Stimulated activated CD4-positive, alpha-beta T cell treated with anti-CD3 and anti-CD28 coated beads, Interleukin-15, amount 100 ng/mL, for 1 hour (primary cell): ENCODE measurements at places on chromosomes 12 and 14.

DNA sequence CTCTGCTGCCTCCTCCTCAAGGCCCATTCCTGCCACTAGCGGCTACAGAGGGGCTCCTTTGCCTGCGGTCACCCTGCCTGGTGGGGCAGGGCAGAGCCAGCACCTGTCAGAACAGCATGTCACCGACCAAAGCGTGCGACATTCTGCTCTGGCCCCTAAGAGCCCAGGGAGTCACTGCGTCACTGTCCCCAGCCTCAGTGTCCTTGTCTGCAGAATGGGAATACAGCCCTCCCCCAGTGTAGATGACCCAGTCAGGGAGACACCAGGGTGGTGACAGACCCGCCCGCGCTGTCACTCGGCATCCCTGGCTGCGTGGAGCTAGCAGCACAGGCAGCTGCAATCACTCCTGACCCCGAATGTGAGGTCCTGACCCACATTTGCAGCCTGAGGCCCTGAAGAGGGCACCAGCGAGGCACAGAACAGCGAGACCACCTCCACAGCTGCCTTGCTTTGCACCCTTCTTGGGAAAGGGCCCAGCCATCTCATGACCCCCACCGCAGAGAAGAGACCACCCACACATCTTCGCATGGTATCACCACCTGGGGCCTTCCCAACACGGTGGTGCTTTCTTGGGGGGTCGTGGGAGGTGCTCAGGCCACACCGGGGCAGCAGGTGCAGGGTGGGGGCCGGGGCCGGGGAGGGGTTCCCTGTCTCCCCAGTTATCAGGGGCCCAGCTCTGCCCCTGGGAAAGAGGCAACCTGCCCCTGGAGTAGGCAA lies 2.5 kb downstream of the AHNAK2 start:
- DNase-seq = no peak

DNA sequence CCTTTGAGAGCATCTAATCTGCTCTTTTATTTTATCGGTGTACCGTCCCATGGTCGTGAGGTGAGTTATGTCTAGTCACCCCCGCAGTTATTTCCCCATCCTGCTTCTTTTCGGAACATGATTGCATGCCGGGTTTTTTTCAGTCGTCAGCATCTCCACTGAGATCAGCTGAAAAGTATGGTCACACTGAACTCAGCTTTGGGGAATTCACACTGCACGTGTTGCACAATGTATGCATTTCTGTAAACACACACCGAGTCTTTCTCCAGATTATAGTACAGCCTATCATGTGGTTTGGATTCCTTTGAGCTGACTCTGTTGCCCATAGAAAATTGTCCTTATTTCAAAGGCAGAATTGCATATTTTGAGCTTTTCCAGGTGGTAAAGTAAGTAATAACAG lies 24.6 kb downstream of the PLXNC1 start:
- DNase-seq = no peak

DNA sequence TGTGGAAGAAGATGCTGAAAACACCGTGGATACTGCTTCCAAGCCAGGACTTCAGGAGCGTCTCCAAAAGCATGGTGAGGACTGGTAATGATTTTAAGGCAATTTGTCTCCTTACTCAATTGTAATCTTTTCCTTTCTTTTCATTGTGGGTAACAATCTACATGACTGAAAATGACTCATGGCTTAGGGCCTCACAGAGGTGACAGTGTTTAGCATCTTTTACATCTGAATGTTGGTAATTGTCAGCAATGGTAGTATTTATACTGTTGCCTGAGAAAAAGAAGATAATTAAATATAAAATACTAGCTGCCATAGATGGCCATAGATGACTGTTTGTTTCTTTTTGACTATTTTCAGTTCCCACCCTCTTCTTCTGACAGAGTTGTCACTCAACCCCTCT lies 31.6 kb downstream of the TULP3 start:
- no peak for DNase-seq

- no peak for DNase-seq
These were observed 800.2 kb downstream of the FSCB start for GRCh38 chr14:43706900-43707299.
